ENCODE measurements at places on chromosomes 6 and 20.

DNA sequence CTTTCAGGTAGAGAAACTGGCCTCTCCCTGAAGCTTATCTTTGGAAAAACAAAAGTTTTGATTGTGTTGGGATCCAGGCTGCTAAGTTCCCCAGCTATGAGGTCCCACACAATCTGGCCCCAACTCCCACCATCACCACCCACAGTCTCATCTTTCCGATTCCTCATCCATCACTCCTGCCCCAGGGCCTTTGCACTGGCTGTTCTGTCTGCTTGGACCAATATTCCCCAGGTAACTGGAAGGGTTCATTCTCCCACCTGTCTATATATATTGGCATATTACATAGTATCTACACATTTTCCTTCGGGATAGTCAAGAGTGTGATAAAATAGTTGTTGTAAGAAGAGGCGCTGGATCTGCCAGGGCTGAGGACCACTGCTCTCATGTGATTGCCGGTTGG lies 52.0 kb downstream of the CPNE5 start:
- no peak for DNase-seq

GRCh38 chr6:167760979-167761793 lies 65.5 kb upstream of the AFDN start:
- no peak for DNase-seq

DNA sequence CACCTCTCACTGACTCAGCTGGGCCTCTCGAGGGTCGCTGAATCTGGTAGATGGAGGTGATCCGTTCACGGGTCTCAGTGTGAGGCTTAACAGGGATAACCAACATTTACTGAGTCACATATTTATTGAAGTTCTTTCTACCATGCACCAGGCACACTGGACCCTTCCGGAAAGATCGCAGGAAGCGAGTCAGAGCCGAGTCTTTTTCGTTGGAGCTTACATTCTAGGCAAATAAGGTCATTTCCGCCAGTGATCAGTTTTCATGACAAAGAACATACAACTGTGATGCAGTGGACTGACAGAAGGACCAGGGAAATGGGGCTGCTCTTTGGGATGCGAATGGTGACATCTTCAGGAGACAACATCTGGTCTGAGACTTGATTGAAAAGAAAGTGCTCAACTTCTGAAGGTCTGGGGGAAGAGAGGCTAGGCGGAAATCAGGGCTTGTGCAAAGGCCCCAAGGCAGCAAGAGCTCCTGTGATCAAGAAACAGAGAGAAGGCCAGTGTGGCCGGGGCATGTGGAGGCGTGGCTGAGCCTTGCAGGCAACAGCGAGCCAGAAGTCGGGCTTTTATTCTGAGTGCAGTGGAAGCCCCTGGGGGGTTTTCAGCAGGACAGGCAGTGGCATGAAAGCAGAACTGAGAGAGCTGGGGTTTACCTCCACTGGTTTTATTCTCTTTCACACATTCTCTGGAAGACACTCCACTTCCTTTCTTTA lies 56.7 kb downstream of the APCDD1L start:
- peak; percentile 75 for DNase-seq

DNA sequence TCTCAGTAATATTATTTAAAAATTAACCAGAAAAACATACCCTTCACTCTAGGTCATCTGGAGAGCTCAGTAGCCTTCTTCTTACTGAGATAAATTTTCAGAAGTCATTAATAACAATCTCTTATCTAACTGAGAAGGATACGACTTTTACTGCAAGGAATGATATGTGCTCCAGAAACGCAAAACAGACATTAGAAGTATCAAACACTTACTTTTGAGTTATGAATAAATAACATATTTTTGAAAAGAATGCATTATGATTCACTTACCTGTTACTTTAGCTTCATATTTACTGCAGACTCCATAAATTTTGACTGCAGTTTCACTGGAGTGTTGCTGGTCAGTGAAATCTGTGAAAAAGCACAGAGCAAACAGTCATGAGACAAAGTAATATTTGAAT lies 668.7 kb upstream of the NRSN1 start:
- DNase-seq: no peak

DNA sequence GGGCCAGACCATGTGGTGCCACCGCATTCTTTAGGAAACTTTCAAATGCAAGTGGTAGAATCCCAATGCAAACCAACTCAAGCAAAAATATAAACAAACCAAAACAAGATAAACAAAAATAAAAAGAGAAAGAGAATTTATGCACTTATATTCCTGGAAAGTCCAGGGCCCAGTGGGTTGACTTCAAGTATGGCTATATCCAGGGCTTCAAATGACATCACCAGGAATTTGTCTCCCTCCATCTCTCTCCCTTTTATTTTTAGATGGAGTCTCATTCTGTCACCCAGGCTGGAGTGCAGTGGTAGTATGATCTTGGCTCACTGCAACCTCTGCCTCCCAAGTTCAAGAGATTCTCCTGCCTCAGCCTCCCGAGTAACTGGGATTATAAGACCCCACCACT lies 56.1 kb upstream of the PNRC1 start:
- DNase-seq: no peak

- DNase-seq: no peak
Observed at GRCh38 chr20:20405623-20406022, 37.7 kb downstream of the INSM1 start.

DNA sequence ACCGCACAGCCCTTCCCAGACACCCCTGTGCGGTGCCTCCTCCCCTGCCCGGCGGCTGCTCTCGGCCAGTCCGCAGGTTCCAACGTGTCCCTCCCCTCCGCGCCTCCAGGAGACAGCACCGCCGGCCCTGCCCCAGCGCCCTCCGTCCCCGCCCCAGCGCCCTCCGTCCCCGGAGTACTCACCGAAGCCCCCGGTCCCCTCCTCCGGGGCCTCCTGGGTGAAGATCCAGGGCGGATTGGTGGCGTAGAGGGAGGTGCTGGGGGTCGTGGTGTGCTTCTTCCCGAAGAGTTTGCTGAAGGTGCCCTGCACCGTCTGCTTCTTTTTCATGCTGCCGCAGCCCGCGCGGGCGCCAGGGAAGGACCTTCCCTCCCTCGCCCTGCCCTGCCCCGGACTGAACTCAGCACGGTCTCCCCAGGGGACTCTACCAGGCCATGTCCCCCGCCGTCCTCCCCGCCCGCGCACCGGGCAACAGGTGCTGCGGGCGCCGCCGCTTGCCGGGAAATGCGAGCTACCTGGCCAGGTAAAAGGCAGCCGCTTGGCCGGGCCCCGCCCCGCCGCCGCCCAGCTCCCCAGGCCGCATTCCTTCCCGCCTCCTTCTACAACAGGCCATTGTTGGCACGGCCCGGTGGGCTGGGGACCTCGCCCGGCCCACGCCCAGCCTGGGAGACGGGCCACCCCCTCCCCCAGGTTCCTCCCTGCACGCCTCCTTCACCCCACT lies at the start of gene C6orf132:
TSS of gene C6orf132 (minus strand) at position 503 of the 718 bp plus-strand sequence. CDS start at position 327, 176 bp downstream.
- peak; percentile 63 for DNase-seq

DNA sequence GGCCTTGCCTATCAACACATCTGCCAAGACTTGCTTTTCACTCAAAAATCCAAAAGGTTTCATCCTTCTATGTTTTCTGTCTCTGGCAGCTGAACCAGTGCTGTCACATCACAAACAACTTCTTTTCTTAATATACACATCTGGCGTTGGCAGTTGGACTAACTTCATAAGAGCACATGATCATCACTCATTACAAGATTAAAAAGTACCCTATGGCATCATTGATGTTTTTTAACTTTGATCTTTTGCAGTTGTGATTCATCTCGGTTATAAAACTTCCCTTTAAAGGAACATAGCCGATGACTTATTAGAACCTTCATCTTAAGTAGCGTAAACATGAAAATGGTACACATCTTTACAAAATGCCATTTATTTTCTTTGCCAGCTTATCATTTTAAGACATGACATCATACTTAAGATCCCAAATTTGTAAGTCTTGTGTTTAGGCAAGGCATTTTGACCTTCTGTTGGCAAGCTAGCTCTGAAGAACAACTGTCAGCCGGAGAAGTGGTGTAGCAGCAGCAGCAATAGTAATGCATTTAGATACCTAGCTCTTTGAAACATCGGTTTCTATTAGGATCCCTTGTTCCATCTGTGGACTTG lies 64.2 kb upstream of the SUPT3H start:
- no peak for DNase-seq

GRCh38 chr6:114941078-114941477 lies 598.3 kb upstream of the HS3ST5 start:
- DNase-seq: no peak

DNA sequence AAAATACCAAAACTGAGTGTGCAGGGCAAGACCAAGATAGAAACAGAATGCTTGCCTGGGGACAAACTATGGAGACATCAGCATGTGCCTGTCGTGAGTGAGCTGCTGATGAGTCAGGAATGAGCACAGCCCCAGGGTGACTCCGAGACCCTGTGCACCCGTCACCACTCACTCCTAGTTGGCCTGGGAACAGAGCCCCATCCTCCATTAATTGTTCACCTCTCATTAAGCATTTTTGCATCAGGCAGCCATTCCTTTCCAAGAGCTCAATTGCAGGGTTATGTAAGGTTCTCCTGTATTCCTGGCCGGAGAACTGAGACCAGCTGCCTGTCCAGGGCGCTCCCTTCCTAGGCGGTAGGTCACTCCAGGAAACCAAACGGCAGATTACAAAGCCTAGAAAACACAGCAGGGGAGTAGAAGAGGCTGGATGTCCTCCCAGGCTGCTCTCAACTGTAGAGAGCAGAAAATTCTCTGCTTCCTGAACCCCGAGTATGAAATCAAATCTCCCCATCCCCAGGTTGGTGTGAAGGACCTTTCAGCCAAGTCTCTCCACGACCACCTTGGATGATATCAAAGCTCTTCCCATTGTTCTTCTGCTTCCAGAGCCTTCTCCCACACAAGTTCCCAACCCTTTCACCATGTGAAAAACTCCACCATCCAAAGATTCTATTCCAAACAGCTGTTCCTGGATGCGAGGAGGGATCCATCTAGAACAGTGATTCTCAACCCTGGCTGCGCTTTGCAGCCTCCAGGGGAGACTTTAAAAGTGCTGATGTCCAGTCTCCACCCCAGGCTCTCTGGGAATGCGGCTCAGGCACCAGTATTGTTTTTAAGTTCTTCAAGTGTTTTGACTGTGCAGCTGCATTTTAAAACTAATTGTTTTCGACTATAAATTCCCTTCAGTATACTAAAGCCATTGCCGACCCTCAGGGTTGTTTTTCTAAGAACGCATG lies 532.6 kb upstream of the JARID2 start:
- DNase-seq: peak; percentile 42

DNA sequence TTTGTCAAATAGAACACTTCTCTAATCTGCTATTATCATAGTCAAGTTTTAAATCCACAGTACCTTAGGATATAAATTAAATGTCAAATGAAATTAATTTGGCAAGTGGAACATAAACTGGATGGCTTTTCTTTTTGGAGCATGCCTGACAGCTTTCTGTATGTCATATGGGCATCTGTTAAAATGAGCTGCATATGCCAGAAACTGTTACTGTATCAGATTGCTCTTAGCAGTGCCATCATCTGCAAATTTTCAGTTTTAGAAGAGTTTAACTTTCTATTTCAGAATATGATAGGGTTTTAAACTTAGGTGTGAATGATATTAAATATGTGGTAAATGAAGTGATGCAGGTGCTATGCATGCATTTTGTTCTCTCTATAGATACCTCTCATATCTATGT lies 3.4 kb upstream of the EEF1E1 start:
- DNase-seq: no peak

GRCh38 chr6:135212020-135212806 lies 31.1 kb downstream of the MYB start:
- peak; percentile 75 for DNase-seq

- DNase-seq: peak; percentile 91
Observed at GRCh38 chr6:10411971-10412460, 2.9 kb downstream of the TFAP2A start.

- peak; percentile 72 for DNase-seq
Observed at GRCh38 chr6:134870677-134871498, 79.0 kb downstream of the ALDH8A1 start.

- DNase-seq: no peak
Observed at GRCh38 chr6:33456156-33456555, 1.8 kb downstream of the ZBTB9 start.

- DNase-seq: peak; percentile 90
Observed at GRCh38 chr6:26025047-26025893, 62.0 kb upstream of the HFE start.

DNA sequence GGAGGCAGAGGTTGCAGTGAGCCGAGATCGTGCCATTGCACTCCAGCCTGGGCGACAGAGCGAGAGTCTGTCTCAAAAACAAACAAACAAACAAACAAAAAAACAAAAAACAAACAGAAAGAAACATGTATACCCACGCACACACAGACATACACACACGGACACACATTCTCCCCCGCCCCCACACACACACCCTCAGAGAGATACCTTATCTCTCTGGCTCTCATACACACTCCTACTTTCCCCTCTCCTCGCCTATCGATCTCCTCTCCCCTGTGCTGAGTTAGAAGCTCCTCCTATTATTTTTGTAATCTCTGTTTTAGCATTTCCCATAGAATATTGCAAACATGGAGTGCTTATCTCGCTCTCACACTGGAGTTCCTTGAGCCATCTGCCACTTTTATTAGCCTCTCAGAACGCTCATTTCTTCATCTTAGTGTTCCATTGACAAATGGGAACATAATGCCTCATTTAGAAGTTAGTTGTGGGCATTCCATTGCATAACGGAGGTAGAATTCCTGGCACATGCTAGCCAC lies 144.2 kb upstream of the CITED2 start:
- no peak for DNase-seq

DNA sequence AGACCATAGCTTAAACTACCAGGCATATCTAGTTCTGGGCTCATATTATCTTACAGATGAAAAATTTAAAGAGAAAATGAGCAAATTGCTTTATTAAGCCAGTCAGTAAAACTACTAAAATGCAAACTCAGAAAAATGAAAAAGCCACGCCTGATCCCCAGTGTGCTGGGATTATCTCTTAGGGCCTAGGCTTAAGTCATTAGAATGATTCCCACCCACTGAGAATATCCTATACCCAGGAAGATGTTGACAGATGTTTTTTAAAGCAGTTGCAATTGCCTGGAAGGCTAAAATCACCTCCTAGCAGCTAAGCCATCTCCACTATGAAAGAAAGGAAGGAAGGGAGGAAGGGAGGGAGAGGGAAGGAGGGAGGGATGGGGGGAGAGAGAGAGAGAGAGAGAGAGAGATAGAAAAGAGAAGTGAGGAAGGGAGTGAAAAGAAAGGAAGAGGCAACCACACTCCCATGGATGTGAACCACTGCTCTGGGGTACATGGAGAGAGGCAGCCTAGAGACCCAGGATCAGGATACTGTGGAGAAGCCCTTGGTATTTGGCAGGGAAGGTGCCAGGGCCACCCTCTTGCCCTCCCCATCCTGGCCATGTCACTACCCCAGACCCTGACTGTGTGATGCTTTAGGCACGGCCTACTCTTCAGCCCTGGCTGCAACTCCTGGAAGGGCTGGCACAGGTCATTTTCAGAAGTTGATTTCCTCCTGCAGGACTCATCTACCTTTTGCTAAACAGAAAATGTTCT lies 21.9 kb downstream of the NEDD9 start:
- no peak for DNase-seq

DNA sequence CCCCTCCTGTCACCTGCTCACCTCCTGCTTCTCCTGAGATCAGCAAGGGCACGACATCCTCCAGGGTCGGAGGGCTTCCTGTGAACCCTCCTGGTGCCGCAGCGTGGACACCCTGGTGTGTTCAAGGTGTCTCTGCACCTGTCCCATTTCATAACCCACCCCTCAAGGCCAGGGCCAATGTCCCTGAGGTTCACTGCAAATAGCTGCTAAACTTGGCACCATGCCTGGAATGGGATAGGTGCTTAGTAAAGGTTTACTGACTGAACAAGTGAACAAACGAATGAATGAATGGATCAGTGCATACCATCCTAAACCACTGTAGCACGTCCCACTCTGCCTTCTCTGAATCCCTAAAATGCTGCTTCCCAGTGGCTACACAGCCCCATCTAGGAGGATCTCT lies 35.0 kb downstream of the SIRPA start:
- no peak for DNase-seq
